ENCODE measurements at places on chromosomes 1 and 21.

- DNase-seq: no peak
Observed at GRCh38 chr1:84598418-84598817, 24.2 kb upstream of the CTBS start.

- DNase-seq: no peak
Observed at GRCh38 chr1:98077691-98078090, 156.9 kb upstream of the DPYD start.

DNA sequence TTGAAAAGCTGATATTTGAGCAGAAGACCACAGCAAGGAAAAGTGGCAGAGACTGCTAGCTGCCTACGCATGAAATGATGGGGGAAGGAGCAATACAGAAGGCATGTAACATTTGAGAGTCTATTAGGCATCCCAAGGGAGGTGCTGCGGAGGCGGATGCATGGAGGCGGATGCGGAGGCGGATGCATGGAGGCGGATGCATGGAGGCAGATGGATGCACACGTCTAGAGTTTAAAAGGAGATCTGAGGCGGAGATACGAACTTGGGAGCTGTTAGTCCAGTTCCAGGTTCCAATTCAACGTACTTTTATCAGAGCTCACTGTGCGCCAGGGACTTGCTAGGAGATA is 744 bp upstream of the DDX20 start:
- DNase-seq: no peak

- DNase-seq: no peak
Observed at GRCh38 chr1:204451352-204452124, 39.9 kb upstream of the PPP1R15B start.

DNA sequence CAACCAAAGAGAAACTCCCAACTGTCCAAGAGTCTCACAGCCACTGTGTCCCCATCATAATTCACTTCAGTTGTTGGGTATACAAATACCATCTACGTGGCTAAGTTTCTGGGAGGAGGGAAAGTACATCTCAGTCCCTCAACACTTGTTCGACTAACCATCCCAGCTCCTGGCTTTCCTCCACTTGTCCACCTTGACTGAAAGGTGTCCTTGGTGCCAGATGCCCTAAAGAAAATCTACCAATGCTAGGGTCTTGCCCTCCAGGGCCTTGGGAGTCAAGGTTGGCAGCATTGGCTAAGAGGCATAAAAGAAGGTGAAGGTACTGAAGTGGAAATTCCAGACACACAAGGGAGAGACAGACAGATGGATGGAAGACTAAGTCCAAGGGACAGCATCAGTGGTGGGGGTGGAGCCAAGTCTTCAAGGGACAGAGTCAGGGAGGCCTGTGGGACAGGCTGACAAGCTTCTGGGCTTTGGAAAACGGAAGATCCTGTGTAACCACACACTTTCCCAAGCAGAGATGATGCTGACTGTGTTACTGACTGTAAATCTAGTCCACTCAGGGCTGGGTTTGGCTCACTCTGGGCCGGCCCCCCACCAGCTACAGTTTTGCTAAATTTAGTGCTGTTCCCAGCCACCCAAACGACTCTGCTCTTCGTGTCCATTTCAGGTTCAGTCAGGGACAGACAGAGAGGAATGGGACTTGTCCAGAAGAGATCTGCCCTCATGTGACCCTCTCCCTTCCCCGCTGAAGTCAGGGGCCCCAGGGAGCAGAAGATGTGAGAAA is 60.1 kb downstream of the CD34 start:
- no peak for DNase-seq

- DNase-seq: no peak
Observed at GRCh38 chr1:160177231-160177630, 13.1 kb upstream of the CASQ1 start.

DNA sequence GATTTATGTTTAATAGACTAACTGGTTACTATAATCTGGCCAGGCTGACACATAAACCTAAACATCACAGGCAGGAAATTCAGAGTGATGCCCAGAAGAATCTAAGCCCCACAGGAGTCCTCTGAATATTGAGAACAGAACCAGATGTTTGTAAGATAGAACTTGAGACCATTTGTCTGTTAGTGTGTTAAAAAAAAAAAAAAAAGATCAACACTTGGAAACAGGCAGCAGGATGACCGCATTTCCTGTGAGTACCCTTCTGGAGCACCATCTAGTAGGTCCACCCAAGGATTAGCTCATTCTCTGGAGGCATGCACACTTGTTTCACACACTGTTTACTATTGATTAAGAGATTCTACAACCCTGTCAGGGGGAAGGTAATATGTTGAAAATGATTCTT is 111.4 kb upstream of the VANGL1 start:
- DNase-seq: peak; percentile 73

DNA sequence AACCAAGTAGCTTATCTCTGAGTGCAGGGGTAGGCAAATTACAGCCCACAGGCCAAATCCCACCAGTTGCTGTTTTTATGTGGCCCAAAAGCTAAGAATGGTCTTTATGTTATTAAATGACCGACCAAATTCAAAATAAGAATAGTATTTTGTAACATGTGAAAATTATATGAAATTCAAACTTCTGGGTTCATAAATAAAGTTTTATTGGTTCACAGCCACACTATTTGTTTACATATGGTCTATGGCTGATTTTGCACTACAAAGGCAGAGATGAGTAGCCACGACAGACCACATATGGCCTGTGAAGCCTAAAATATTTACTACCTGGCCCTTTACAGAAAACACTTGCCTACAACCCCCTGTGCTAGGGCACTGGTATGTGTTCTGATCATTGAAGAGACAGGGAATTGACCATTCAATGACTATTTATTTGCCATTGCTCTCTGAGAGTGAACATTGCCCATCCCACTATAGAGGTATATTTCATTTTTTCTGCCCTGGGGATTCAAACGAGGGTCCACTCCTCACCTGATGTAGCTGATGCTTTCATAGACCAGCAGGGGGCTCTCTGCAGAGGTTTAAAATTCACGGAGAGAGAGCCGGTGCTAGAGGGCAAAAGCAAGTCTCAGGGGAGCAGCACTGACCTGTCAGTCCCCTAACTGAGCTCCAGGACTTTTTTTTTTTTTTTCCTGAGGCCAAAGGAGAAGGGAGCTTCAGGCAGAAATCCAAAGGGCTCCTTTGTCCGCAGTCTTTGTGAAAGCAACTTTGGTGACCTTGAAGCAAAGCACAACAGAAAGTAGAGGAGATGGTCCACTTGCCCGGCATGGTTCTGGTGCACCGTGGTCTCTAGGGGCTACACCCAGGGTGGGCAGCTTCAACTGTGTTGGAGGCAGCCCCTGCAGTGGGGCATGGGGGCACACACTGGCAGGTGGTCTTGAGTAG is 7.3 kb upstream of the GNL2 start:
- no peak for DNase-seq

DNA sequence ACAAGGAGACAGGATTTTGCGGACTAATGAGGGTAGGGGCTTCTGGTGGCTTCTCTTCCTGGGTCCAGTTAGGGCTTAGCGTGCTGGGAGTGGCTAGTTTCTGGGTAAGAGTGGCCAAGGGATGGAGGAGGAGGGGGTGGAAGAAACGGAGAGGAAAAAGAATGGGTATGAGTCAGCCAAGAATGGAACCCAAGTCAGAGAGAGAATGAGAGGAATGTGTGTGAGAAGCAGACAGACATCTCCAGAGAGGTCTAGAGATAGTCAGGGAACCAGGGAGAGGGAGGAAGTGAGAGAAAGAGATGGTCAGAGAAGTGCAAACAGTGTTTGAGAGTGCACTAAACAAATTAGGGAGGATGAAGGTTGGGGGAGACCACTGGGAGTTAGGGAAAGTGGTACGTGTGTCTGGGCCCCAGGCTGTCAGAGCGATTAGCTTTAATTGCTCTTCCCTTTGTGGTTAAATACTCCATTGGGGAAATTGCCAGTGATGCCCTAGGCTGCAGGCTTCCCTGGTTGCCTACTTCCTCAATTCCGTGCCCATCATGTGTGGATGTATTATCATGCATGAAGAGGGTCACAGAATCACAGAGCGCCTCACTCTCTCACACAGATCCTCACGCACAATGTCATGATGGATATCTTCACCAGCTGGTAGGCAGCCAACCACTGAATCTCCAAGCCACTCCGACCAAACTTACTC is 1.4 kb downstream of the PEA15 start:
- peak; percentile 75 for DNase-seq

GRCh38 chr1:117001254-117001927 is at the start of gene CD101:
Gene CD101, plus strand, starts transcription at chr1:117001760. Its CDS starts 58 bp downstream, at chr1:117001818.
- no peak for DNase-seq

DNA sequence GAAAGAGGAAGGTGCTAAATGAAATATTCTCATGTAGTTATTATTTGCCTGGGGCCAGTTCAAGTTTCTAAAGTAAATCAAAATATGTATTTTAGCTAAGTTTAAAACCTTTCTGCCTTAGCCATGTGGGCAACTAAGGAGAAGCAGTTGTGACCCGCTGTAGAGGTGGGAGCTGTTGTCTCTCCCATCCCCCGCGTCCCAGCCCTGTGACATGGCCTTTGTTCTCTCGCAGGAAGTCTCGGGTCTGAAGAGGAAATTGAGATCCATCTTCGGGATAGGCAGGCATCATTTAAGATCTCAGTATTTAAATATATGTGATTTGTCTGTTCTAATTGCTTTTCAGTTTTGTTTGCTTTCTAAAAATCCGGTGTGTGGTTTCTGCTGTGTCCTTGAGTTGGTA is 121.5 kb downstream of the CAMTA1 start:
- DNase-seq: no peak

DNA sequence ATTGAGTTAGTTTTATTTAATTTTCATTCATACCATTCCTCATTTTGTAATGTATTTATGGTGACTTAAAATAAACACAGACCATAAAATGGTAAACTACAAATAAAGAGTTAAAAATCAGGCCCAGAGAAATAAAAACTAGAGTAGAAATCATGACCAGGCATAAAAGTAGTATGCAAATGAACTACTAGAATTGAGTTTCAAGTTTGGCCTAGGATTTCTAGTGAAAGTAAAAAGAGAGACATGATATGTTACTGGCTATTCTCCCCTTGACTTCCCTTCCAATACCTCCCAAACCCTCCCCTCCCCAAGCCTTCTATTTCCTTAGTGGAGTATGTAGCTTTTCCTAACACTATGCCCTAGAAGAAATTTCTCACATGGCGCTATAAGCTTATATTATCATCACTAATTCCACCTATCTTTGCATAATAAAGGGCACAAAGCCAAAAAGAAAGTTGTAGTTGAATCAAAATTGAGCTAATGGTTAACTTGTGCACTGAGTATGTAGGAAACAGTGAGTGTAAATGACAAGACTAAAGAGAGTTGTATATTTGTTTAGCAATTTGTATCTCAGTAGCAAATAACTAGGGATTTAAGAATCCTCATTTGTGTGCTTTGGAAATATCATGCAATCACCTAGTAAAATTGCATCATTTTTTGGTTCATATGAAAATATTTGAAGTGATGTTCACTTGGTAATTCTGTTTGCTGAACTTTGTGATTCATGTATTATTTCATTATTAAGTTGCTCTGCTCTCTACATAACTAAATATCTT is 29.7 kb upstream of the CDC14A start:
- peak; percentile 4 for DNase-seq

GRCh38 chr1:229119876-229120275 is 151.0 kb upstream of the RAB4A start:
- no peak for DNase-seq

DNA sequence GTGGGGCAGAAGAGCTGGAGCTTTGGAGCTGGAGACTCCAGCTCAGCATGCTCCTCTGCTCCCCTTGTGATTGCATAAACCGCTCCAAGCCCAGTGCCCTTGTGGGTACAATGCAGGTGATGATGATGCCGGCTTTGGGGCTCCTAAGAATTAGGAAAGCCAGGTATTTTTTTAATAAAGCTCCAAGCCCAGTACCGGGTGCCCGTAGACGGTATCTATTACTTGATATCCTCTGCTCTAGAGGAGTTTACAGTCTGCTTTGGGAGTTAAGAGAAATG is 27.2 kb downstream of the TENT5C start:
- no peak for DNase-seq

DNA sequence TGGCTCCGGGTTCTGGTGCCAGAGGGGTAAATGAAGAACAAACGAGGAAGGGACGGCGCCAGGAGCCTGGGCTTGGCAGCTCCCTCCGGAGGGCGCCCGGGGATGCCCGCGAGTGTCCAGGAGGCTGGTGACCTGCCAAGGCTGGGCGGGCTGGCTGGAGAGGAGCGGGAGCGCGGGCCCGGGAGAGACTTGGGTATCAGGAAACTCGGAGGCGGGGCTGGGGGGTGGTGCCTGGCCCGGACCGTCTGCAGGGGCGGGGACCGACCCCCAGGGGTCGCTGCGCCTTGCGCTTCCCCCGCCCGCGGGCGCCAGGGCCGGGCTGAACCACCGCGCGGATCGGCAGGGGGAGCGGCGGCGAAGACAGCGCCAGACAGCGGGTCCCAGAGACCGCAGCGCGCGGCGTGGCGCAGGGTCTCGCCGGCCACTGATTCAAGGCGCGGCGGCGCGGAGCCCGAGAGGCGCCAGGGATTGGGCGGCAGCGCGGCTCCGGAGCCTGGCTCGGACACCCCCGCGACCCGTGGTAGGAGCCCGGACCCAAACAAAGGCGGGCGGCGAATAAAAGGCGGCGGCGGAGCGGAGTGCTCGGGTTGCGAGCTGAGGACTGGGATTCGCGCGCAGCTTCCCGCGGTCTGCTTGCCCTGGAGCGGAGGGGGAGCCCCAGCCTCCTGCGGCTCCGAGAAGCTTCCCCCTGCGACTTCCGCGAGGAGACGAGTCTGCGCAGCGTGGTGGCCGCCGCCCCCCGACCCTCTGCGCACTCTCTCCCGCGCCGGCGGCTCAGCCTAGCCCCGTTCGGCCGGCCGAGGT is at the start of gene DISP3:
DISP3 (plus strand) TSS at position 585 of the 804 bp plus-strand sequence. CDS start 21,838 bp downstream, outside the sequence.
- DNase-seq: peak; percentile 33

GRCh38 chr1:19210772-19211549 is 895 bp upstream of the UBR4 start:
- DNase-seq: no peak

DNA sequence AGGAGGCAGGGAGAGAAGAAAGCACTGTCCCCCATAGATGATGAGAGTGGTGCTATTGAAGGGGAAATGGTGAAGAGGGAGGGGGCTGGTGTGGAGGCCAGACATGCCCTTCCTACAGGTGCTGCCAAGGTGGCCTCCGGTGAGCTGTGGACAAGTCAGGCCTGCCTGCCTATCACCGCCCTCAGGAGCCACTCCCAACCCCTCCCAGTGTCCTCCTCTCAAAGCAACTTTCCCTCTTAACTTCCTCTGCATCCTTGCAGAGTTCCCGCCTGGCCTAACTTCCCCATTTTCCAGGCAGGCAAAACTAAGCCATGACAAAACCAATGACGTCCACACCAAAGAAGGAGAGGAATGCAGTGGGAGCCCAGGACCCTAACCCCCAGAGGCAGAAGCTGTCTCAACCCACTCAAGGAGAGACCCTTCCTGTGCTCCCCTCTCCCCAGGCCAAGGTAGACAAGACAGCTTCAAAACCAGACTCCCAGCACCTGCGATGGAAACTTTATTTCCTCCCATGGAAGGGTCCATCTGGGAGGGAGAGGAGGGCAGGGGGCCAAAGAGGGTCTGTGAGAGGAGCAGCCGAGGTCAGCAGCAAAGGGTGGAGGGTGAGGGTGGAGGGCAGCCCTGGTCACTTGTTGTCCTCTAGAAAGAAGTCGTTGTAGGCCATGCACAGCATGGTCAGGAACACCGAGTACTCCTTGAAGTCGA is 1.0 kb upstream of the S100A6 start:
- DNase-seq: no peak
